ENCODE measurements at places on chromosomes 1 and 21.

DNA sequence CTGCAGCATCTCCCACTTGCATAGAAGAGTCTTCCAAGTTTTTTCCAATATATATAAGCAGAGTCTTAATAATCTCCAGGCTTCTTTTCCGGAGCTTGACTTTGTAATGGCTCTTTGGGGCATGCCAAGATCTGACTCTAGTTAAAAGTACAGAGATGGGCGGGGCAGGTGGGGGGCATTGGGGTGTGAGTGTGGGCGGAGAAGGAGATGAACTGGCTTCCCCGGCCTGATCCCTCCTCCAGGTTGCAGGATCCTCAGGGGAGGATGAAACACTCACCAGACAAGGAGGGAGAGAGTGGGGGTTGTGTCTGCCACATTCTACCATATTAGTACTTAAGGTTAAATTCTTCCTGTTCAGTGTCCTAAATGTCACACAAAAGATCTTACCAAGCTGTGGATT lies 23.0 kb downstream of the S100A10 start:
- no peak for DNase-seq

GRCh38 chr1:64505232-64505943 lies 35.5 kb downstream of the CACHD1 start:
- no peak for DNase-seq

DNA sequence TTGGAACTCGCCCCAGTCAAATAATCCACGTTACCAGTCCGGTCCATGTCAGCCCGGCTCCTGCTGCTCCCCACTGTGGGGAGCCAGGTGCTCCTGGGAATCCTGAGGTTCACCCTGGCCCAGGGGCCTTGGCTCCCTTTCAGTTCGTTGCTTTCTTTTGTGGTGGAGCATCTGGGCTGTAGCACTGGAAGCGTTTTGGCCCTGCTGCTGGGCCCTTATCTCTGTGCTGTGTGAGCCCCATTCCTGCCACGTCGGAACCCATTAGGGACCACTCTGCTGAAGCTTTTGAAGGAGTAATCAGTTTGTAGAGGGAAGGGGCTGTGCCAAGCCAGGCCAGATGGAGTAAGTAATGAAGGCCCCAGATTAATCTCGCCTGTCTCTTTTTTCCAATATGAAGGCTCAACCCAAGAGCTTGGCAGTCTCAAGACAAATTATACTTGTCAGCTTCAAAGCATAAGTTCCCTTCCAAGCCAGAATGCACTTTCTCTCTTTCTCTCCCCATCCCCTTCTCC lies 82.3 kb downstream of the PGM1 start:
- no peak for DNase-seq

DNA sequence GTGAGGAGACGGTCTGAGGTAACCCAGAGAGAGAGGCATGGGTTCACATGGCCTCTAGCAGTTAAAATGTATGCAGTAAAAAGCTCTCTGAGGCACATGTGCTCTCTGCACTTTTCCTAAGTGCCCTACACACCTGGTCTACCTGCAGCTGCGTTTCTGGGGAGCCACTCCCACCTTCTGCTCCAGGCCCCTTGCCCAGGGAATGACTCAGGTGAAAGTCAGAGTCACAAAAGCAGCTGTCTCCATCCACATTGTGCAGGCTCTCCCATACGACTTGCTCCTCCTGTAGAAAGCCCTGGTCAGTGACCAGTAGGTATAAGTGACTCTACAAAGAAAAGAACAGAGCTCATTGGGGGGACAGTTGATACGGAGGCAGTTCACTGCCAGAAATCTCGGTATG lies 8.8 kb downstream of the MINDY1 start:
- DNase-seq: no peak

- no peak for DNase-seq
These were observed 7.4 kb downstream of the LRRC47 start for GRCh38 chr1:3788756-3789420.

- no peak for DNase-seq
These were observed 74.1 kb downstream of the RRAGC start for GRCh38 chr1:38785285-38786039.

- DNase-seq: no peak
These were observed 36.3 kb upstream of the RCC2 start for GRCh38 chr1:17475752-17476151.

GRCh38 chr1:116919802-116920201 lies 10.1 kb downstream of the PTGFRN start:
- DNase-seq: no peak

DNA sequence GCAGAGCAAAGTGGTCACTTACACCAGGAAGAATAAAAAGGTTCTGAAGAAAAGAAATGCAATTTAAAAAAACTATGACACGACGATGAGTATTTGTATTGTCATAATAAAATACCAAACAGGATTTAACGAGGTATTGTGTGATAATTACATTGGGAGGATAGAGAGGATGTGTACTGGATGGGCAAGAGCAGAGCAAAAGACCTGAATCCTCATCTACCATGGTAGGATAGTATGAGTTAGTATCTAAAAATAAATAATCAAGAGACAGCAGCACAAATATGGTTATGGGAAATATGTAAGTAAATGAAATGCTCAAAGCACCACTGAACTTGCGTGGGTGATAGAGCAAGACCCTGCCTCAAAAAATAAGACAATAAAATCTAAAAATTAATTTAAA lies 162.6 kb downstream of the CDC42BPA start:
- no peak for DNase-seq

DNA sequence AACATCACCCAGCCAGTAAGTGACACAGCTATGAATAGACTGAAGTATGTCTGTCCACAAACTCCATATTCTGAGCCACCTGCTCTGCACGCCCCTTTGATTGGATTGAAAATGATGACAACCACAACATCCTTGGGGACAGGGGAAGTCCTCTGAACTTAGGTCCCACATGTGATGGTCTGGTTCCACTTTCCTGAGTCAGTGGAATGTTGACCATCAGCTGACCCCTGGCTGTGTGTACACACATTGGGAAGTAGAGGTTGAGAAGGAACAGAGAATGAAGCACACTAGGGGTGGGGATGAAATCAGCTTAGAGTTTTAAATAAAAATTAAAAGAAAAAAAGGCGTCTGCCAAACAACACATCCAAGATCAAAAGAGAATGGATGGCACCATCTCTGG lies 8.0 kb upstream of the DISP3 start:
- no peak for DNase-seq

DNA sequence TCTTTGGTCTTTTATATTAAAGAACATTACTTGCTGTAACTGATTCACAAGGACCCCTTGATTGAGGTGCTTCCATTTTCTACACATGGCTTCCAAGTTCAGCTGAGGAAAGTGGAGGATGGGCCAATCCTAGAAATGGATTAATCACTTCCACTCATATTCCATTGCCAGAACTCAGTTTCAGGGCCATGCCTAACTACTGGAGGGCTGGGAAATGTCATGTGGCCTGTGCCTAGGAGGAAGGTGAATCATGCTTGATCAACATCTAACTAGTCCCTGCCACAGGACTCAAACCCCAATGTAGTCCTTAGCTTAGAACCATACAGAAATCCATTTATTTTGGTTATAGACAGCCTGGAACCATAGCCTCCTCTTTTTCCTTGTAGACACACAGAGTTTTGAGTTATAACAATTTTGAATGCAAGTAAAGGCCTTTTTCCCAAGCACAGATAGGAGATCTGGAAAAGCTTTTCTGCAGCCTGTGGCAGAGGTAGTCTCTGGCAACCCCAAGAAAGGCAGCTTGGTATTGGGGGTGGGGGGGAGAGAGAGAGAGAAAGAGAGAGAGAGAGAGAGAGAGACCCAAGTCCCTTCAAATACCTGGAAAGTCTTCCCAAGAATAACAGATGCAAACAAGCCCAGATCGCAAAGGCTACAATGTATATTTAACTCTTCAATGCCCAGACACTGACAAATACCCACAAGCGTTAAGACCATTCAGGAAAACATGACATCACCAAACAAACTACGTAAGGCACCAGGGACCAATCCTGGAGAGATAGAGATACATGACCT lies 12.5 kb downstream of the MAST2 start:
- DNase-seq: no peak

DNA sequence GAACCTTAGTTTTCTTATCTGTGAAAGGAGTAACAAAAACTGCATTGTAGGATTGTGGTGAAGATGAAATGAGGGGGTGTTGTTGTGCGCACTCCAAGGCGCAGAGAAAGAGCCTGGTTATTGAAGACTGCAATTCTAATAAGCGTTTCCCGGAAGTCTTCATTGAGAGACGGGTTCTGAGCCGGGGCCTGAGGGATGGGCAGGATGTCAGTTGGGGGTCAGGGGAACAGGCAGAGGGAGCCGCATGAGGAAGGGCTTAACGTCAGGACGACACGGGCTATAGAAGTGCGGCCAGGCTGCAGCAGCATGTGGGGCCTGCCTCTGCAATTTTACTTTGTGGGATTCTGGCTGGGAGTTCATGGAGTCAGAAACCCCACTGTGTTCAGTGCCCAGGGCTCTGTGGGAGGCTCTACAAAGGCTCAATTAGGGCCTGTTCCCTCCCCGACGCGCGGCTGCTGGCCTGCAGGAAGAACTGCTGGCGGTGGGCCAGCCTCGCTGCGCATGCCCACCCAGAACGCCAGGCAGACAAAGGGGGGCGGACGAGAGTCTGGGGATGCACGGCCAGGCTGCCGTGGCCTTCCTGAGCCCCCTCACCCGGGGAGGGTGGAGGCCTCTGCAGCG lies 20.7 kb downstream of the TRIM62 start:
- peak; percentile 71 for DNase-seq

DNA sequence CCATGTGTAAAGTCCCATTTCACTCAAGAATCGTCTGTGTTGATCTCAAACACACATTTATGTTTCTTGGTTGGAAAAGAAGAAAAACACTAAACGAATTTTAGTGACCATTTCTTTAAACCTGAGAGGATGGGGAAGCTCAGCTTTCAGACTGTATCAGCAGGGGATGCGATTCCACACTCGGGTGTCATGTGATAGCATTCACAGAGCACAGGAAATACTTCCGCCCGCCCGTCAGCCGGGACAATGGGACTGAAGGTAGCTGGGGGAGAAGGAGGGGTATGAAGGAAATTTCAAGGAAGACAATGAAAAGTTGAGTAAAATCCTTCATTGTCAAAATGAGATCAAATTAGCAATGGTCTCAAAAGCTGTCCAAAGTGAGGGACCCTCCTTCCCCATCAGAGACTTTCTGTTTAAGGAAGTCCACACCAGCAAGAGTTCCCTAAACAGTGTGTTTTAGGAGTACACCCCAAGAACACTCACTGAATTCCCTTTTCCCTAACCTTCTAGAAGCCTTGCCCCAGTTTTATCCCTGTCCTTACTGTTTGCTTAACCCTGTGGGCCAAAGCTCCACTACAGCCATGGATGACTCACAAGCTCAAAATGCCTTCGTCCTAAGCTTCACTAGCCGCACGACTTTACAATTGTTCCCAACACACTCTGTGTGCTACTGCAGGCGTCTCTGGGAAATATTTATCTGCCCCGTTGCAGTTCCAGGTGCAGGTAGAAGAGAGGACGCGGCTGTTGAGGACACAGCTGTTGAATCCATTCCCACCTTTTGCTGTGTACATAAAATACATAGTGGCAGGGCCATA lies 51.4 kb upstream of the SIM2 start:
- DNase-seq: no peak

- DNase-seq: no peak
These were observed 631.4 kb downstream of the SMYD3 start for GRCh38 chr1:245875581-245876261.

- DNase-seq: no peak
These were observed 800.3 kb downstream of the PLA2G4A start for GRCh38 chr1:187629075-187629474.

GRCh38 chr1:43763497-43763973 lies 56.2 kb downstream of the ST3GAL3 start:
- peak; percentile 68 for DNase-seq

- DNase-seq: no peak
These were observed 56.2 kb downstream of the ODF2L start for GRCh38 chr1:86339906-86340305.

GRCh38 chr1:15110867-15111230 lies 42.7 kb upstream of the TMEM51 start:
- no peak for DNase-seq

GRCh38 chr1:239126884-239127283 lies 259.5 kb upstream of the CHRM3 start:
- no peak for DNase-seq

DNA sequence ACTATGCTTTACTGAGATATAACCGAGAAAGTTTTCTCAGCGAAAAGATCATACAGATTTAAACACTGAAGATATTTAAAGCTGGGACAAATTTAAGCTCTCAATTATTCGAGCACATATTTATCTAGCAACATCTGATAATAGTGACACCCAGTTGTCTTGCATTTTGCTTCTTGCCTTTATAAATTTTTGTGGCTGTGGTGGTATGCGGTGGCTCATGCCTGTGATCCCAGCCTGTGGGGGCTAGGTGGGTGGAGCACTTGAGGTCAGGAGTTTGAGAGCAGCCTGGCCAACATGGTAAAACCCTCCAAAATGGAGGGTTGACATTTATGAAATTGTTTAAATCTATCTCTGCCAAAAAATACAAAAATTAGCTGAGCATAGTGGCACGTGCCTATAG lies 312.2 kb downstream of the SPATA17 start:
- no peak for DNase-seq

- DNase-seq: peak; percentile 21
These were observed 37.3 kb downstream of the PABPC4 start for GRCh38 chr1:39539252-39539790.

GRCh38 chr1:180617774-180618395 lies 13.9 kb upstream of the XPR1 start:
- no peak for DNase-seq

GRCh38 chr1:107544285-107544684 lies 403.4 kb downstream of the NTNG1 start:
- DNase-seq: no peak

GRCh38 chr1:192527950-192528349 lies 47.6 kb upstream of the RGS1 start:
- DNase-seq: no peak

- no peak for DNase-seq
These were observed 2.0 kb upstream of the IFI16 start for GRCh38 chr1:159007726-159008125.

DNA sequence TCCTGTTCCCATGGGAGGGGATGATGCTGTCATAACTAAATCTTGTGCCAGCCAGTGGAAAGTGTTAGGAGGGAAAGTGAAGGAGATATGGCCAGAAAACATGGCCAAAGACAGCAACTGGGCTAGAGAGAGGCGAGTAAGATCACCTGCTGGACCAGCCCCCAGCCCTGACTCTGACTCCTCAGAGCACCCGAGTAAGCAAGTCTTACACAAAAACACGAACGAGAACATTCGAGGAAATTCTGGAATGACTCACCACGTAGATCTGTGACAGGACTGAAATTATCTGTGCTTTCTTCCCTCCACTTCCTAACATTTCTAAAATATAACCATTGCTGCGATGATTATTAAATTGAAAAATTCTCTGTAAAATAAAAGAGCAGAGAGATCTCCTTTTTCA lies 9.2 kb downstream of the ZNF496 start:
- no peak for DNase-seq

DNA sequence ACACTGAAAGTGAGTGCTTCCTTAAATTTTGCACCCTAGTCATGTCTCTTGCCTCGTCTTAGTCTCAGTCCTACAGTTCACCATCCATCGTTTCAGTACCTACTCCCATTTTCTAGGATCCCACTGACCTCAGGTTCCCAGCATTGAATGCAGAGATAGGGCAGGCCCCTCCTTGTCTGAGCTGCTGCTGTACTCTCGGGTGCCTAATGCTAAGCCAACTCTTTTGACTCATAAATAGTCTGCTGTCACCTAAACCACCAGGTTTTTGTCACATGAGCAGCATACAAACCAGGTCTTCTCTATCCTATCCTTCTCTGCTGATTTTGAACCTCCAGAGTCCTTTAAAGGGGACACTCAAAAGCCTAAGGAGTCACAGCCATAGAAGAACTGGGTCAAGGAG lies 3.0 kb downstream of the ARHGAP30 start:
- no peak for DNase-seq

Measured in occipital lobe (tissue), 3 donors.